Aorta (tissue), 5 donors: ENCODE measurements at places on chromosomes 13 and 19.

- H3K27ac ChIP-seq = no peak overlapping the region
- no peaks in the 10 kb centered on the region for H3K36me3 ChIP-seq
- H3K4me3 ChIP-seq = no peak overlapping the region
- H3K4me1 ChIP-seq = no peaks in the 10 kb centered on the region
Measured at GRCh38 chr13:95075506-95075905, 225.7 kb downstream of the ABCC4 start.

DNA sequence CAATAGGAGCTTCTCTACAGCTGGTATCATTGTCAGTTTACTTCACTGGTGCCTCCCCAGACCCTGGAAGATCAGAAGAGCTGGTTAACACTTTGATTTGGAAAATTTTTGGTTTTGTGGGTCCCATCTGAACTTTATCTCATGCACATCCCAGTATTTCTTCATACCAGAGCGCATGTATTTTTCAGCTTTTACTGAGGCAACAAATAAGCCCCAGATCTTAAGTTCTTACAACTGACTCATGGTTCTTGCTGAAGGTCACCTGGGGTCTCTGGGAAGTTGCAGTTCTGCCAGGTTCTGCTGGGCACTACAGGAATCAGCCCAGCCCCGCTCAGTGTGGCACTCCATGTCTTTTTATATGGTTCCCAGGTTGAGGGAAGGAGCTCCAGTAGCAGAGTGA is 1249.9 kb downstream of the EFNB2 start:
- H3K27ac ChIP-seq = no peak overlapping the region
- no peaks in the 10 kb centered on the region for H3K27me3 ChIP-seq
- no peak overlapping the region for H3K4me3 ChIP-seq
- H3K4me1 ChIP-seq = no peaks in the 10 kb centered on the region

GRCh38 chr19:53365899-53366493 is 491 bp downstream of the ZNF525 start:
- H3K4me3 ChIP-seq = peak overlapping the region; percentile 52
- no peaks in the 10 kb centered on the region for H3K27me3 ChIP-seq
- no peaks in the 10 kb centered on the region for H3K36me3 ChIP-seq
- no peaks in the 10 kb centered on the region for H3K4me1 ChIP-seq

DNA sequence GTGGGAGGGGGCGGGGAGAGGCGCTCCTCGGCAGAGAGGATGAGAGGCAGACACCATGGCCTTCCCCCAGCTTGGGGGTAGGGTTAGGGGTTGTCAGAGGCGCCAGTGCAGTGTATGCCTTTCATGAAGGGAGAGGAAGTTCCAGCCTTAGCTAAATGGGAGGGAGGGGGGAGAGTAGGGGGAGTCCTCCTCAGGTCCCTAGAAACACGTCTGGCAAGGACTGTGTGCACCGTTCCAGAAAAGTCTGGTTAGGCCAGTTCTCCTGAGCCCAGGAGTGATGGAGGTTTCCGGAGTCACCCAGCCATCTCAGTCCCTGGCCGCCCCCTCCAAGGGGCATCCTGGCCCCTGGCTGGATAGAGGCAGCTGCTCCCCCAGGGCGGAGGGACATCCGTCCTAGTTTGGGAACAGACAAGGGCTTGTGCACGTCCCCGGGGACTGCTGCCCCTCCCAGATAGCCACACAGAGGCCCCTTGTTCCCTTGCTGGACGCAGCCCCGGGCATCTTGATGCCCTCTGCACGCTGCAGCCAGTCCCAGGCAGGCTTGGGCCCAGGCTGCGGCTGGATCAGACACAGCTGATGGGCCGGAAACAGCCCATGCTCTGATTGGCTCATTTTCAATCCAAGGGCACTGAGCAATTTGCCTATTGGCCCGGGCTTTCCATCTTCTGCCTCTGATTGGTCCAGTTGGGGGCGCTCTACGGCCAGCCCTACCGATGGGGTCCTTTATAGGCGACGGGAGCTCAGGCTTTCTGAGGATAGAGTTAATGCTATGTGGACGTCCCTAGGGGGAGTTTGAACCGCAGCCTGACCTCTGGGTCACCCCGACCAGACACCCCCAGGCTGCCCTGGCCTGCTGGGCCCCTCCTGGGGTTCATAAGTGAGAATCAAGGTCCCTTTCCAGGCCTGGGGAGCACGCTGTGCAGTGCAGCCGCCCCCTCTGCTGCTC is 3.8 kb downstream of the S1PR2 start:
- no peaks in the 10 kb centered on the region for H3K27me3 ChIP-seq
- H3K4me1 ChIP-seq = no peaks in the 10 kb centered on the region
- no peak overlapping the region for H3K4me3 ChIP-seq
- no peak overlapping the region for H3K27ac ChIP-seq

DNA sequence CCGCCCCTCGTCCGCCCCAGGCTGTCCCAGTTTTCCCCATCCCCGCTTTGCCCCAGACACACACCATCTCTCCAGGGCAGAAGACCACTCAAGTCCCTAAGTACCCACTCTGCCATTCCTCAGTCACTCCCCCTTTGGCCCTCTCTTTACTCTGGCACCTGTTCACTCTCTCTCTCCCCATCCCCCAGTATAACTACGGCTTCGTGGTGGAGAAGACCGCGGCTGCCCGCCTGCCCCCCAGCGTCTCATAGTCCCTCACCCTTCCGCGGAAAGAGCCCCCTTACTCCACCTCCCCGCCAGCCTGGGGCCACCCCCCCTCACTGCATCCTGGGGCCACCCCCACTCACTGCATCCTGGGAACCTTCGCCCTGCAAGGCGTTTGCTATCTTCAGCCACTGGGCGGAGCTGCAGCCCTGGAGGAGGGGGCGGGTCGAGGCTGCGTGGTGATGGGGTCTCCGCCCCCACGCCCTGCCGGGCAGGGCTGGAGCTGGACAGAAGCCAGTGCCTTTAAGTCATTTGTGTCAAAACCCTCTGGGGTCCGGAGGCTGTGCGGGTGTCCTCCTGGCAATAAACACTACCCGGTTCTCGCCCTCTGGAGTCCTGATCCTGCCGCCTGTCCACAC is 5.0 kb downstream of the MVB12A start:
- no peak overlapping the region for H3K27ac ChIP-seq
- H3K4me3 ChIP-seq = no peak overlapping the region
- DNase-seq = peak; percentile 79
- no peaks in the 10 kb centered on the region for H3K36me3 ChIP-seq
- no peaks in the 10 kb centered on the region for H3K27me3 ChIP-seq
- H3K4me1 ChIP-seq = no peaks in the 10 kb centered on the region

DNA sequence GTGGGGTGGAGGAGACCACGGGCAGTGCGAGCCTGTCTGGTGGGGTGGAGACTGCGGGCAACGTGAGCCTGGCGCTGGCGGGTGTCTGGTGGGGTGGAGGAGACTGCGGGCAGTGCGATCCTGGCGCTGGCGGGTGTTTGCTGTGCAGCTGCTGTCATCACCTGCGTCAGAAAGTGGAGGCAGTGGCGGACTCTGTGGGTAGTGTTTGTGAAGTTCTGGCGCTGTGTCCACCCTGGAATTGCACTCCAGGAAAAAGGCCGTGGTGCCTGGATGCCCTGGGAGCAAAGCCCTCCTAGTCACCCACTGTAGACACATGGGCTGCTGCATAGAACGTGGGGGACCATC is 6.2 kb downstream of the TEX29 start:
- H3K36me3 ChIP-seq = no peaks in the 10 kb centered on the region
- DNase-seq = no peak
- no peak overlapping the region for H3K4me3 ChIP-seq
